ENCODE measurements at places on chromosomes 16 and 17. TPM values are rescaled to one million over a fixed set of nuclear protein-coding genes. Genes with fewer than 3 reads are reported as not detected.

PIK3R5 gene
- total RNA-seq, result 30.2 TPM

CSF3 gene
- total RNA-seq, result not detected

GRCh38 chr16:89398924-89399323, 91.4 kb downstream of the ANKRD11 start:
- no peak for DNase-seq

GRCh38 chr16:82464187-82464586, 162.6 kb upstream of the CDH13 start:
- DNase-seq, result no peak

ITGB3 gene
- total RNA-seq, result 0.13 TPM

- peak; percentile 33 for DNase-seq
Measured at GRCh38 chr16:57266531-57267260, 17.8 kb downstream of the PLLP start.

CCDC78 gene
- 9.9 TPM for total RNA-seq

DNA sequence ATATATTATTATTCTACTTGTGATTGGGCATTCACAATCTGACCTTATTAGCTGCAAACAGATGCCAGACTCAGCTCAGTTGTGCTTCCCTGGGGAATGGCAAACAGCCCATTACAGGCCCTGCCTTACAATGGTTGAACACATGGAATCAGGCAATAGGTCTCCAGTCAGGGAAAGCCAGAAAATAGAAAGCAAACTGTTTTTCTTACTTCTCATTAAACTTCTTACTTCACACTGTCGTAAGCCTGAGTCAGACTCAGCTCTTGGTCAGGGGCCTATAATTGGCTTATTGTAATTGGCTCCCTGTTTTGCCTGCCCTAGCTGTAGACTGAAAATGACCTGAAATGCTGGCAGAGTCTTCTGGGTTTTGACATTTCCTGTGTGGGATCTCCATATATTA, 77.0 kb upstream of the CA10 start:
- DNase-seq, result no peak

CDH1 gene
- 0.37 TPM for total RNA-seq

GRCh38 chr17:50308666-50309065, 34.4 kb downstream of the TMEM92 start:
- DNase-seq, result no peak

- no peak for DNase-seq
Measured at GRCh38 chr17:18961634-18962493, 9.9 kb downstream of the SLC5A10 start.

- DNase-seq, result no peak
Measured at GRCh38 chr16:73976644-73977043, 320.0 kb upstream of the PSMD7 start.

DNA sequence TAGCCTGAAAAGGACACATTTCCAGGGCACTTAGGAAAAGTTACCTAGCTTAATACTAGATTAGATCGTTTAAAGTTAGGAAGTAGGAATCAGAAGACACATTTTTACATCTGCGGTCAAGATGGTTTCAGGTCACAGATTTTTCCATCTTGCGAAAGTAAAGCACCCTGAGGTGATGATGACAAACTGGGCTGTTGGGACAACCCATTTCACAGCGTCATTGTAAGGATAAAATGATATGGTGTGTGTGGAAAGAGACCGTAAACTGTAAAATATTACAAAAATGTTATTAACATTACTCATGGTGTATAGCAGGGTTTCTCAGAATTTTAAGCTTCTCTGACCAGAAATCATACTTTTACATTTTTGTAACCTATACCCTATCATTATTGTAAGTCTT, 10.1 kb upstream of the MAP2K6 start:
- DNase-seq, result no peak

ARMC7 gene
- 15.9 TPM for total RNA-seq

GAST gene
- total RNA-seq, result not detected

GLIS2 gene
- total RNA-seq, result 0.26 TPM

KRT12 gene
- not detected for total RNA-seq

- no peak for DNase-seq
Measured at GRCh38 chr16:27233731-27234130, 30.4 kb downstream of the KDM8 start.

GRCh38 chr17:66698270-66698669, 136.6 kb upstream of the CACNG5 start:
- no peak for DNase-seq

PRAC2 gene
- total RNA-seq, result not detected

HOXB4 gene
- total RNA-seq, result 3.7 TPM

SSTR5 gene
- total RNA-seq, result not detected

LITAFD gene
- not detected for total RNA-seq

GRCh38 chr17:16593356-16594102, 24.5 kb upstream of the ZNF287 start:
- DNase-seq, result no peak

- DNase-seq, result no peak
Measured at GRCh38 chr17:79342376-79342775, 267.8 kb downstream of the ENGASE start.

NACA2 gene
- total RNA-seq, result not detected

DNA sequence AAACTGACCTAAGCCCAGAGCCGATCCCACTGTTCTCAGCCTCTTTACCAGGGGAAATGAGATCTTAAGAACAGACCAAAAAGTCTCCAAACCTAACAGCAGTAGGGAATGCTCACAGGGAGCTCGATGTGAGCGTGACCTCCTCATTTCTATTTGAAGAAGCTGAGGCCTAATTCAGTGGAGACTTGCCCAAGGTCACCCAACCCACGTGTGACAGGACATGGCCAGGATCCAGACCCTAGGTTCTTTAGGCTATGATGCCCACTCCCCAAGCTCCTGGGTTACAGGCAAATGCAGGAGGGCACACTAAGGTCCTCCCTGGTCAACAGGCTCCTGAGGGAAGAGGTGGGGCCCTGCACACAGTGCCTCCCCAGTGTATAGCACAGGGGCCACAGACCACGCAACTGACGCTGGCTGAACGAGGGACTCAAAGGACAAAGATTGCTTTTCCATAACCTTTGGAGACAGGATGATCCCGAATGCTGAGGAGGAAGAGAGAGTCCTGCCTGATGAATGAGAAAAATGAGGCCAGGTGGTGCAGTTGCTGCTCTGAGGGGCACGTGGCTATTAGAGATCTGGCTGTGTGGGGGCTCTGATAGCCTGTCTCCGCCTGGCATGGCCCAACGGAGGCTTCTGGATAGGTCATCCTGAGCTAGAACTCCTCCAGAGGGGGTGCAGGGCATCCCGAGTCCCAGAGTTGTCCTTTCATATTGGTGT, 24.0 kb downstream of the MAP3K14 start:
- no peak for DNase-seq

GRCh38 chr17:81650951-81651350, 5.4 kb downstream of the PDE6G start:
- DNase-seq, result no peak

CLEC3A gene
- not detected for total RNA-seq
